Activated CD8-positive, alpha-beta T cell treated with anti-CD3 and anti-CD28 coated beads for 36 hours (primary cell): ENCODE measurements at places on chromosomes 4 and X. TPM values are rescaled to one million over a fixed set of nuclear protein-coding genes. Genes with fewer than 3 reads are reported as not detected.

DNA sequence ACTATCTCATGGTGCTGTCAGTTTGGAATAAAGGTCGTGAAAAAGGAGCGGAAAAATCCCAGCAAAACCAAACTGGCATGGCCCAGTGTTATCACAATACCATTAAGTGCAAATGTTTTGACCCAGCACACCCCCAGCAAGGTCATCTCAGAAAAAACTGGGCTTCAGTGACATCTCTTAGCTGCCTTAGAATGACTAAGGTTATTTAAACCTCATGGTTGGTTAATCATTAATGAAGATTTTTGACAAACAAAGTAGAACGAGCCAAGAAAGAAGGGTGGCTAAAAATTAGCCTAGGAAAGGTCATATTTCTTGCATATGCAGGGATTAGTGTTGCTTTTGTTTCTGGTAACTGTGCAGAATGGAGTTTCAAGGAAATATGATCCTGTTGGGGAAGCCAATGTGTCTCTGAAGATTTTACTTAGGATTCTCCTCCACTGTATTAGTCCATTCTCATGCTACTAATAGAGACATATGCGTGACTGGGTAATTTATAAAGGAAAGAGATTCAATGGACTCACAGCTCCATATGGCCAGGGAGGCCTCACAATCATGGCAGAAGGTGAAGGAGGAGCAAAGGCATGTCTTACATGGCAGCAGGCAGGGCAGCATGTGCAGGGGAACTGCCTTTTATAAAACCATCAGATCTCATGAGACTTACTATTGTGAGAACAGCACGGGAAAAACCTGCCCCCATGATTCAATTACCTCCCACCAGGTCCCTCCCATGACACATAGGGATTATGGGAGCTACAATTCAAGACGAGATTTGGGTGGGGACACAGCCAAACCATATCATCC, 83.5 kb downstream of the CHRNA9 start:
- H3K27ac ChIP-seq: no peak overlapping the region
- H3K36me3 ChIP-seq: no peaks in the 10 kb centered on the region
- DNase-seq: no peak
- H3K4me1 ChIP-seq: no peaks in the 10 kb centered on the region
- H3K27me3 ChIP-seq: no peaks in the 10 kb centered on the region
- H3K4me3 ChIP-seq: no peak overlapping the region

The RRH gene
- not detected for total RNA-seq

DNA sequence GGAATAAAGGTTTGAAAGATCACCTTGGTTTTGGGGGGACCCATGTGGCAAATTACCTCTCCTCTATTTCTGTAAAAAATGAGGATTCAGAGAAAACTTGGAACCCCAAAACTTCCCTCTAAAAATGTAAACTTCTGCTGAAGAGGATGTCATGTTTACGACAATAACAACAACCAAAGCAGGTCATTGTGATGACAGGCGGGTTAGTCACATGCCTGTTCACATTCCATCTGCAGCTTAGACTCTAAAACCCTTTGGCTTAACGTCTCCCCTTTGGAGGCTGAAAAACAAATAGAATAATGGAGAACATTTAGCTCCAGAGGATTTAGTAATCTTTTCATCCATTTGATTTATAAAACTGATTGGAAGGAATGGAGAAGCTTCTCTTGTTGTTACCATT, 75.0 kb upstream of the FAM9C start:
- no peak for DNase-seq
- H3K4me1 ChIP-seq: peaks cover 25% of the 10 kb centered on the region
- H3K27me3 ChIP-seq: no peaks in the 10 kb centered on the region
- no peak overlapping the region for H3K4me3 ChIP-seq

DNA sequence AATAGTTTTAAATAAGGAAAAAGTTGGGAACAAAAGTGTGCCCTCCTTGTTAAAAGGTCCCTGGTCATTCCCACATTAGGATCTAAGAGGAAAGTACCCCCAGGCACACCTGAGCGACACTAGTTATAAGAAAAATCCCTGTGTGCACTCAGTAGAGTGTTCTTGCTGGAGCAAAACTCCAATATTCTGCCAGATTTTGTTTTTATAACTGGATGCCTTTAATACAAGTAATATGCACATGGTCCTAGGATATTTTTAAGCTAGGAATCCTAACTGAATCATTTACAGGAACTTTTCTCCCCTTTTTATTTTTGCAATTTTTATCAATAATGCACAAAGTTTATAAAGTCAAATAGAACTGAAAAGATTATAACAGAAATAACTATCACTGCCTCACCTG, 68.6 kb downstream of the BEND4 start:
- H3K27ac ChIP-seq: no peak overlapping the region
- H3K4me1 ChIP-seq: no peaks in the 10 kb centered on the region
- no peak overlapping the region for H3K4me3 ChIP-seq
- DNase-seq: no peak
- peaks cover 14% of the 10 kb centered on the region for H3K36me3 ChIP-seq

- peak overlapping the region; percentile 94 for H3K27ac ChIP-seq
- peaks cover 51% of the 10 kb centered on the region for H3K4me1 ChIP-seq
- no peak overlapping the region for H3K4me3 ChIP-seq
- H3K36me3 ChIP-seq: peaks cover 1% of the 10 kb centered on the region
- DNase-seq: peak; percentile 69
- no peaks in the 10 kb centered on the region for H3K27me3 ChIP-seq
Observed at GRCh38 chrX:119753639-119754257, 4.6 kb upstream of the SOWAHD start.

DNA sequence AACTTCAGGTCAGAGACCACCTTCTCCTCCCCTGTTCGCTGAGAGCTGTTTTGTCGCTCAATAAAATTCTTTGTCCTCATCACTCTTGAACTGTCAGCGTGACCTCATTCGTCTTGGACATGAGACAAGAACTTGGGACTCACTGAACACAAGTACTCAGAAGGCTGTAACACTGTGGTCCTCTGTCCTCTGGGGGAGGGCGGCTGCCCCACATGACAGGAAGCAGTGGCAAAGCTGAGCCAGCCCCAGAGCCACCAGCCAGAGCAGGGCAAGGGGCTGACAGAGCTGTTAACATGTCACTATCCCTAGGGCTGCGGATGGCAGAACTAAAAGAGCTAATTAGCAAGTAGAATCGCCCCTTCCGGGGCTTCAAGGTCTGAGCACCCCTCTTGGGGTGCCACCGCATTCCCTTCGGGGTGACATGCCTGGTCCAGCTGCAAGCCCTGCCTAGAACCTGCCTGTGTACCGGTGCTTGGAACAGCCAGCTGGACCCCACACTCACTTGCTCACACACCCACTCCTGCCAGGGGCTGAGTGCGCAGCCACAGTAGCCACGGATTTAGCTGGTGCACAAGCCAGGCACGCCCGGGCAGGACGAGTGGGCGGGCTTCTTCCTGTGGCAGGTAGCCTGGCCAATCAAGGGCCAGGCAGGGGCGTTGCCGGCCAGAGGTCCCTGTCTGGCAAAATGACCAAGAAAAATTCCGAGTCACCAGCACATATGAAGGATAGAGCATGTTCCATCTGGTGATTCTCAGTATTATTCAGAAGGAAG, 648.6 kb upstream of the AGA start:
- H3K4me1 ChIP-seq: no peaks in the 10 kb centered on the region
- H3K4me3 ChIP-seq: no peak overlapping the region
- DNase-seq: no peak

The CLRN2 gene
- not detected for total RNA-seq
